ENCODE measurements at places on chromosomes 6 and 20.
A peak's percentile ranks its signal among the peaks of the same experiment; 100 is the strongest.

- no peak for DNase-seq
Measured at GRCh38 chr20:20203784-20204183, 151.5 kb downstream of the CFAP61 start.

DNA sequence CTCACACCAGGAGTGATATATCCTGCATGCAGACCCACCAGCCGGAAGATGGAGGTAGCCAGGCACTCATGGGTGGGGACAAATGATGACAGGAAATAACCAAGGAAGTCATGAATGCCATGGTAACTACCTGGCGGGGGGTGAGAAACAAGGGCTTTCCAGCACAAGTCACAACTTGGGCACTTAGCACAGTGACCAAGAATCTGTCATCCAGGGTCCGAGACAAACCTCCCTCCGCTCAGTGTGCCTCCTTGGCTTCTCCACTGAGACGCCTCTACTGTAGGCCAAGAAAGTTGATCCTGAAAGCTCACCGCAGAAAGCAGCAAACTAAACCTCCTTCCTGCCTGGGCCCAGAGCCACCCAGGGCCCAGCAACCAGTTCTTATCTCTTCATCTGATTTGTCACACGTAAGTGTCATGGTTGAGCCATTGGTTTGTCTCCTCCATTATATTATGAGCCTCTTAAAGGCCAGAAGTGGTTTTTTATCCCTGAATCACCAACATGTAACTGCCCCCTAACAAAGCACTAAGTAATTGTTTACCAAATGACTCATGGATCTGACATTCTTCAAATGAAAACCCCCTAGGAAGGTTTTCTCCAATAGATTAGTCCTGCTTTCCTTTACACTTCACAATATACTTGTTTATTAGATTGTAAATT lies 84.3 kb upstream of the TAB2 start:
- peak; percentile 75 for DNase-seq

DNA sequence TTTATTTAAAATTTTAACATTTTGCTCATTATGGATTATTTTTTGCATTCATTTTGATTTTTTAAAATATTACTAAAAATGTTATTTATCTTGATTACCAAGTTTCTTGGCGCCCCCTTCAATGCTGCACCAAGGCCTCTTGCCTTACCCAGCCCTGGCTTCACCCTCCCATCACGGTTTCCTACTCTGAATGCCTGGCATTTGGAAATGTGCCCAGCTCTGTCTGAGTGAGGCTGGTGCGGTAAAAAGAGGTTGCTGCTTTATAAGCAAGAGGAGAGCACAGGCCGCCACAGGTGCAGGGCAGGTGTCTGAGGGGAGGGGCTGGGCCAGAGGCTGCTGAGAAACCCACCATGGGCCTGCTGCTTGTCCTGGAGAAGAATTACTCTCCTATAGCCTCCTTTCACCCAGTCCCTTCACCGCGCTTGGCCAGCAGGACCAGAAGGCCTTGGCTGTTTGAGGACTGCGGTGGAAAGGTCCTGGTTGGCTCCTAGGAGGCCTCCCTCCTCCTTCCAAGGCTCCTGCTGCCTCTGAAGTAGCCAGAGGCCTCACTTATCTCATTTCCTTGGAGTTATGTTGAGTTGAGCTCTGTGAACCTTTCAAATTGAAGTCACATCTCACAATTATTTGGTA lies 62.6 kb downstream of the BANF2 start:
- DNase-seq = no peak

GRCh38 chr6:89430201-89430962 lies 2.6 kb upstream of the ANKRD6 start:
- DNase-seq = no peak

DNA sequence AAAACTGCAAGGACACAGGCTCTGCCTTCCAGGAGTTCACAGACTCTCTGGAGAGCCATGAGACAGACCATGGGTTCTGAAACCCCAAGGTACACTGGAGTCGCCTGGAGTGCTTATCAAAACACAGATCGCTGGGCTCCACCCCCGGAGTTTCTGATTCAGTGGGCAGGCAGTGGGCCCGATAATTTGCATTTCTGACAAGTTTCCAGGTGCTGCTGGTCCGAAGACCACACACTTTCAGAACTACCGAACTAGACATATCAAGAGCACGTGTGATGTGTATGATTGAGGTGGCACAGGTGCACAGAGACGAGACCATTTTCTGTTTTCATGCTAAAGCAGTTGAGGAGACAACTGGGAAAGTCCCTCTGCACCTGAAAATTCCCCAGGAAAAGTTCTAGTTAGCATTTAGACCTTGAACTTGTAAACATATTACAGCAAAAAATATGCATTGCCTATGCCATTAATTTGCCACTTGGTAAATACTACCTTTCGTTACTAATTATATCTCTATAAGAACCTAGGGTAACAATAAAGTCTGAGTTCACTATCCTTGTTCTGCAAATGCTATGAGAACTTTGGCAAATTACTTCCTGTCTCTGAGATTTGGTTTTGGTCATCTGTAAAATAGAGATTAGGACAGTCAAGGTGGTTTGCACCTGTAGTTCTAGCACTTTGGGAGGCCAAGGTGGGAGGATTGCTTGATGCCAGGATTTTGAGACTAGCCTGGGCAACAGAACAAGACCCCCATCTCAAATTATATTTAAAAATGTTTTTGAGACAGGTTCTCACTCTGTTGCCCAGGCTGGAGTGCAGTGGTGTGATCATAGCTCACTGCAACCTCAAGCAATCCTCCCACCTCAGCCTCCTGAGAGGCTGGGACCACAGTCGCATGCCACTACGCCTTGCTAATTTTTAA lies 14.3 kb upstream of the PIM1 start:
- peak; percentile 55 for DNase-seq

GRCh38 chr6:252775-253535 lies 39.3 kb upstream of the DUSP22 start:
- DNase-seq = no peak

DNA sequence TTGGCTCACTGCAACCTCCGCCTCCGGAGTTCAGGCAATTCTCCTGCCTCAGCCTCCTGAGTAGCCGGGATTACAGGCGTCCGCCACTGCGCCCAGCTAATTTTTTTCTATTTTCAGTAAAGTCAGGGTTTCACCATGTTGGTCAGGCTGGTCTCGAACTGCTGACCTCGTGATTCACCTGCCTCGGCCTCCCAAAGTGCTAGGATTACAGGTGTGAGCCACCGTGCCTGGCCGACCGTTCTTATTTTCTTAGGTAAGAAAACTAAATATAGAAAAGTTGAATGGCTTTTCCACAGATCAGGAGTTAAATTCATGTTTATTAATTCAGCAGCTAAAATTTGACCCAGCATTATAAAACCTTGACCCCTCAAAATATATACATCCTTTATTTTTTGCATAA lies 238.7 kb downstream of the TRDN start:
- DNase-seq = no peak

- DNase-seq = no peak
Measured at GRCh38 chr6:129491436-129491835, 218.5 kb downstream of the ARHGAP18 start.

GRCh38 chr6:46113370-46113769 lies 16.4 kb upstream of the ENPP4 start:
- no peak for DNase-seq

DNA sequence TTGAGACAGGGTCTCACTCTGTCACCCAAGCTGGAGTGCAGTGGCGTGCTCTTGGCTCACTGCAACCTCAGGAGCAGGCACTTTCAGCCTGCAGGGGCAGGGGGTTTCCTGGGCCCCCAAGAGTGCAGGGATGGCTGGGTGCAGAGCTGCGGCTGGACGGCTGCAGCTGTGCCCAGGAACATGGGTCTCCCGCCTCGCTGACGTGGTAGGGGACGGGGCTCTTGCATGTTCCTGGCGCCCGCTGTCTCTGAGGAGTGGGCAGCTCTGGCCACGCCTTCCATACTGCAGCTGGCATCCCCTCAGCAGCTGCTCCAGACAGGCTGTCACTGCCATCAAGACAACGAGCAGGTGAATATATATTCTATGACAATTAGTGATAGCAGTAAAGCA lies 2.2 kb upstream of the DEK start:
- no peak for DNase-seq

DNA sequence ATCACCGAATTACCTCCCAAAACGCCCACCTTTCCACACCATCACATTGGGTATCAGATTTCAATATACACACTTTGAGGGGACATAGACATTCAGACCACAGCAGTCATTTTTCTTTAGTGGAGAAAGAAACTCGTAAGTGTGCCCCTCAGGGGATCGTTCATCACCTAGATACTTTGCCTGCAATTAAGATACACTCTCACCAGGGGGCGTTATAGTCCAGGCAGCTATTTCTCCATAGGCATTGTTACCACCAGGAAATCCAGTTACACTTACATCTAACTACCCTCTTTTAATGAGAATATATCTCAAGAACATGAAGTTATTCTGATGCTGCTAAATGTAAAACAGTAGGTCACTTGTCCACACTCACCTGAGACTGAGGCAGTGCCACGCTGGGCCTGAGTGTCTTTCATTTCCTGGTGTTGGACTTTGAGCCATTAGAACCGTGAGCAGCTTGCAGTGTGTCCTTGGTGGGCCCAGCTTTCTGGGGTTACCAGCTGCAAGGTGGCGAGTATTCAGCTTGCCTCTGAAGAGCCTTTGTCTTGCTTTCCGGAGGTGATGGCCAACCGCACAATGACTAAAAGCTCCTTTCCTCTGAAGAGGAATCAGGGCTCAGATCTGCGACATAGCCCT lies 35.1 kb upstream of the UNC93A start:
- DNase-seq = no peak

DNA sequence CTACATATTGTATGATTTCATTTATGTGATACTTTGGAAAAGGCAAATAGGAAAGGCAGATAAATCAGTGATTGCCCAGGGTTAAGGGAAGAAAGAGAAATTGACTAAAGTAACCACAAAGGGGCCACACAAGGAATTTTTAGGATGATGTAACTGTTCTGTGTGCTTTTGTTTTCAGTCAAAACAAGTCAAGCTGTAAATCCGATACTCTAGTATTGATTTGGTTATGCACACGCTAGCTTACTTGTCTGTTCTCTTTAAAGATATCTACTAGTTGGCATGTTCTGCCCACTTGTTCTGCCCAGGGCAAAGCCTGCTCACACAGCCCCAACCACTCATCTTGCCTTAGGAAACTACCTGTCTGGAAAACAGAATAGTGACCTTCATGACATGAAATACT lies 6.4 kb downstream of the FBXL4 start:
- DNase-seq = no peak

DNA sequence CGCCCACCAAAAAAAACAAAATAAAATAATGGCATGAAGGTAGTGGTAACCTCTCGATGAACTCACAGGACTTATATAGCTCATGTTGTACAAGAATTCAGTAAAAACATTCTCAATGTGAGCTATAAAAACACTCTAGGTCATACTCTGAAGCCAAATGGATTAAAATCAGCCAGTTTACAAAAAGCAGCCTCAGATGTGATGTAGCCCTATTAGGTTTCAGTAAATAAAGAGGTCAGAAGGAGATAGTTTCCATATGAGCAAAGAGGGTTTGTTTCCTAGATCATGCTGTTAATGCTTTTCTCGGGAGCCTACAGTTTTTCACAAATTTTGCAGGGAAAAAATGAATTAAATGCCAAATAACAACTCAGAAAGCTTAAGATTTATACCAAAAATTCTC lies 319.5 kb upstream of the HSF2 start:
- DNase-seq = no peak

DNA sequence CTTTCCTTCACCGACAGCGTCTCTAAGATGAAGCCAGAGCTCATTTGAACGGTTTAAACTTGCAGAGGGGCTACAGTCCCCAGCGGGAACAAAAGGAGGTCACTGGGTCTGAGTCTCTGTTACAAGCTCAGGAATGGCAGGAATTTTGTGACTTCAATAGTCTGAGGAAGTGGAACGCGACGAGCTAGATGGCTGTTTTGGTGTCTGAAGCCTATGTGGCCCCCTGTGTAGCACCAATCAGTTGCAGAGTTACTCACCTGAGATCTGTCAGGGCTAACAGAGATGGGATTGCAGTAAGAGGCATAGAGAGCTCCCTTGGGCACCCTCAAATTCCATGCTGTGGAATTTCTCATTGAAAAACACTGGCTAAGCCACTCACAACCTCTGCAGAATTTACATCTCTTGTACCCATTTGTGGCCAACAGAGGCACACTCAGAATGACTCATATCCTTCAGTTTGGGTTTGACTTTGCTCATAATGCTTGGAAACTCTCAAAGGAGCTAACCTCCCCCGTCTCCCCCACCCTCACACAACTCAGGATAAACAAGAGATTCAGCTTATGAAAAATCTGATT lies 7.1 kb upstream of the TCP11 start:
- DNase-seq = no peak

- DNase-seq = no peak
Measured at GRCh38 chr6:167787896-167788562, 38.7 kb upstream of the AFDN start.

GRCh38 chr6:79438030-79438429 lies 99.2 kb downstream of the LCA5 start:
- DNase-seq = no peak

- peak; percentile 29 for DNase-seq
Measured at GRCh38 chr6:37547564-37548061, 47.9 kb upstream of the CCDC167 start.

DNA sequence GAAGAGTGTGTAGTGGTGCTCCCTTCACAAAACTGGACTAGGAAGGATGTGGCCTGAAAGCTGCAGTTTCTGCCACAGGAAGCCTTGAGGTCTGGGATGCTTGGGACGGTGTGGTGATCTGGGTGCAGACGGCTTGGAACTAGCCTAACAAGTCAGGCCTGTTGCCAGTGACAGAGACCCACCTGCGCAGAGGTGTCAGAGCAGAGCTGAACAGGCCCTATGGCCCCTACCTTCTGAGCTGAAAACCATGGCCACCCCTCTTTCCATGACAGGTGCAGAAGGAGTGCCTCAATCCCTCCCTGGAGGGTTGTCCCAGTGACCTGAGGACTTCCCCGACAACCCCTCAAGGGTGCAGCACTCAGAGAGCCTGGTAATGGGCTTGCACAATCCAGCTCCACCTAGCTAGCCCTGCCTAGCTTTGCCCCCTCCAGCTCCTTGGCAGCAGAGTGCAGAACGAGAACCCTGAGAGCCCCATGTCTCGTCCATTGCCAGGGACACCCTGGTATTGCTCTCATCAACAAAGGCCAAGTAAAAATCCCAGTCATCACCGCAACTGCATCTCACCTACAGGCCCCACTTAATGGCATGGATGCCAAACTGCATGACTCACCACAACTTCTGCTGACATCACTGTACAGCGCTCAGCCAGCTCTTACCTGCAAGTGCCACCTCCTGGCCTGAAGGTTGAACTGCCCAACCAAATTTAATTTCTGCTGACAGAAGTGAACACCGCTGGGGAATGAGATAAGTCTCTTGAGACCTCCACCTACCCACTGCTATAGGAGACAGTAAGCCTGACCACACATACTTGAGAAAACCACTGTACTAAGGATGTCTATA lies 563.1 kb downstream of the TFAP2A start:
- no peak for DNase-seq
